ENCODE measurements at places on chromosomes 3 and 15. TPM values are rescaled to one million over a fixed set of nuclear protein-coding genes. Genes with fewer than 3 reads are reported as not detected.

Gene SH3GL3
- total RNA-seq, result not detected

DNA sequence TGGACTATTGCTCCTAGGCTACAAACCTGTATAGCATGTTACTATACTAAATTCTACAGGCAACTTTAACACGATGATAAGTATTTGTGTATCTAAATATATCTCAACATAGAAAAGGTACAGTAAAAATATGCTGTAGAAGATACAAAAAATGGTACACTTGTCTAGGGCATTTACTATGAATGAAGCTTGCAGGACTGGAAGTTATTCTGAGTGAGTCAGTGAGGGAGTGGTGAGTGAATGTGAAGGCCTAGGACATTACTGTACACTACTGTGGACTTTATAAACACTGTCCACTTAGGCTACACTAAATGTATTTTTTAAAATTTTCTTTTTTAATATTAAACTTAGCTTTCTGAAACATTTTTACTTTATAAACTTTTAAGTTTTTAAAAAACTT, 140.5 kb upstream of the SGO1 start:
- DNase-seq, result no peak

- DNase-seq, result no peak
Measured at GRCh38 chr3:192106543-192106942, 620.8 kb downstream of the FGF12 start.

- DNase-seq, result no peak
Measured at GRCh38 chr3:147760941-147761340, 351.8 kb downstream of the ZIC1 start.

DNA sequence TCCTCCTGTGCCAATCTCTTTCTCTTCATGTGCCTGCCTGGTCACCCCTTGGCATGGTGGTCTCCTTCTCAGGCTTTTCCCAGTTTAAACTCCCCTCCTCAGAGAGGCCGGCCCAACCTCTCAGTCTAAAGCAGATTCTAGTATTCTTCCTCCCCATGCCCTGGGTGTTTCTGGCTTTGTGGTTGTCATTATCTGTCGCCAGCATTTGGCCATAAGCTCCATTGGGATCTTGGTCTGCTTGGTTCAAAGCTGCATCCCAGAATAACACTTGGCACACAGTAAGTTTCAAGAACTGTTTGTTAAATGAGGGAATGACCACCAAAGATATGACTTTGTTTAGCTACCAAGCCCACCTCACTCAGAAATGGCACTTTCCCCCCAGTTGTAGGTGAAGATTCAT, 11.2 kb upstream of the RAD18 start:
- DNase-seq, result no peak

DNA sequence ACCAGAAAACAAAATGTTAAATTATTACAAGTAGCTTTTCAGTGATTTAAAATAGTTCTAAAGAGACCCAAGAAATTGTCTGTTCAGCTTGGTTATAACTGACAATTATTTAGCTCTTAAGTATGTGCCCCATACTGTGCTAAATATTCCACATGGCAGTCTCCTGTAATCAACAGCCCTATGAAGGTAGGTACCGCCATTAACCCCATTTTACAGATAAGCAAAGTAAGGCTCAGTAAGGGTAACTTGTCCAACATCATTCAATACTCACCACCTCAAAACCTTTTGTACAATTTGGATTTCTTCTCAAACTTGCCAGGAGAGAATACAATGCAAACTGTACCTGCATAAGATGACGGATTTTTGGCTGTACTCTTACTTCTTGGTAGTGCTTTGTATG, 33.9 kb downstream of the ADPGK start:
- no peak for DNase-seq

Gene GPR171
- 5.5 TPM for total RNA-seq

Gene STX19
- total RNA-seq, result not detected

Gene CDHR4
- total RNA-seq, result 6.0 TPM

DNA sequence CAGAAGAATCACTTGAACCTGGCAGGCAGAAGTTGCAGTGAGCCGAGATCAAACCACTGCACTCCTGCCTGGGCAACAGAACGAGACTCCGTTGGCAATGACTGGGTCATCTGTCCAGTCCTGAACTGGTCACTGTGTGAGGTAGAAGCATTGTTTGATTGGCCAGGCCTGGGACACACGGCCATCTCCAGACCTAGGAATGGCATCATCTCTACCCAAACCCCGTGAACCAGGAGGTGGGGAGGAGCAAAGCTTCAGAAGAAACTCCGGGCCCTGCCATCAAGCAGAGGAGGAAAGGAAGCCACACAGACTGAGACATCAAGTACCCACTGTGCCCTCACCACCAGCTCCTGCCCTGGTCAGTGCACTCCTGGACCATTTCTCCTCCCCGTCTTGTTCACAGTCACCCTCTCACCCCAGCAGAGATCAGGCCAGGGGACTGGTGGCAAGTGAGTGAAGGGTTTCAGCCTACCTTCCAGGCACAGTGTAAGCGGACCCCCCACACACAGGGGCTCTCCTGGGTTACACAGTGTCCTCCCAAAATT, 31.6 kb downstream of the GOLGA6L2 start:
- DNase-seq, result no peak

Data from omental fat pad (tissue), 4 donors.